ENCODE measurements at places on chromosomes 6 and 20.

GRCh38 chr20:57618091-57618763, 2.0 kb downstream of the ZBP1 start:
- no peak for DNase-seq

- DNase-seq, result no peak
These were observed 415.1 kb downstream of the PLCB1 start for GRCh38 chr20:8547035-8547650.

DNA sequence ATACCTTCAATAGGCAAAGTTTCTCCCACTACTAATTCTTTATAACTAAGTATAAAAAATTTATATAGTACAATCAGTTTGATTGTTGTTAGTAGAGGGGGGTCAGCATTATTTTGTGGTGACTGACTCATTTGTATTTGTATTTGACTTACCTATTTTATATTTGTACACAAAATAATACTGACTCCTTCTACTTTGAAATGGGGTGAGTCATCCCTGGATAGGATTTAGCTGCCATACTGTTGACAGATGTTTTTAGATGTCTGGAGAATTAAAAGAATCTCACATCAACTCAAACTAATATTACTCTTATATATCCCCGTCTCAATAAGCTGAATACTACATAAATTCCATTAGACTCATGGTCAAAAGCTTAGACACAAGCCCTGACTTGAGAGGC, 114.9 kb downstream of the FRK start:
- no peak for DNase-seq

GRCh38 chr6:30113003-30113759, at the start of gene TRIM31:
Gene TRIM31, minus strand, starts transcription at chr6:30113090. Its CDS starts 285 bp downstream, at chr6:30112805.
- DNase-seq, result no peak

- DNase-seq, result no peak
These were observed 24.9 kb downstream of the FYN start for GRCh38 chr6:111848262-111848812.

GRCh38 chr6:167839343-167839742, 12.6 kb downstream of the AFDN start:
- no peak for DNase-seq

GRCh38 chr20:14761903-14762302, 424.5 kb upstream of the FLRT3 start:
- DNase-seq, result no peak

GRCh38 chr20:24116611-24117010, 128.0 kb upstream of the GGTLC1 start:
- DNase-seq, result no peak

- DNase-seq, result peak; percentile 42
These were observed 6.4 kb downstream of the VNN2 start for GRCh38 chr6:132751306-132751705.

DNA sequence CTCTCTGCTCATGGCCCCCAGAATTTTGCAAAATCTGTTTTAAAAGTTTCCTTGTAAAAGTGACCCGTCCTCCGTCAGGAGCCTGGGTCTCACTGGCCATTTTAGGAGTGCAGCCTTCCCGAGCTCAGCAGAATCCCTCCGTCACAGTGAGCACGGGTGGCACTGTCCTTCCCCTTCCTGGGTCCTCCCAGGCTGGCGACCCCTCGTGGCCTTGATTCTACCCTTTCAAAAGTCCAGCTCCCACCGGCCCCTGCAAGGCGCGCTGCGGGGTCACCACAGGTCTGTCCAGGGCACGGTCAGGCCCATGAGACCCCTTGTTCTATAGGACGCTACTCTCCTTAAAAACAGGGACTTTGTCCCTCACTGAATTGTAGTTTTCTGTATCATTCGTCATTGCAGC, 112.7 kb downstream of the PSMB1 start:
- DNase-seq, result no peak

GRCh38 chr20:52493171-52493721, 301.7 kb upstream of the ZFP64 start:
- no peak for DNase-seq

DNA sequence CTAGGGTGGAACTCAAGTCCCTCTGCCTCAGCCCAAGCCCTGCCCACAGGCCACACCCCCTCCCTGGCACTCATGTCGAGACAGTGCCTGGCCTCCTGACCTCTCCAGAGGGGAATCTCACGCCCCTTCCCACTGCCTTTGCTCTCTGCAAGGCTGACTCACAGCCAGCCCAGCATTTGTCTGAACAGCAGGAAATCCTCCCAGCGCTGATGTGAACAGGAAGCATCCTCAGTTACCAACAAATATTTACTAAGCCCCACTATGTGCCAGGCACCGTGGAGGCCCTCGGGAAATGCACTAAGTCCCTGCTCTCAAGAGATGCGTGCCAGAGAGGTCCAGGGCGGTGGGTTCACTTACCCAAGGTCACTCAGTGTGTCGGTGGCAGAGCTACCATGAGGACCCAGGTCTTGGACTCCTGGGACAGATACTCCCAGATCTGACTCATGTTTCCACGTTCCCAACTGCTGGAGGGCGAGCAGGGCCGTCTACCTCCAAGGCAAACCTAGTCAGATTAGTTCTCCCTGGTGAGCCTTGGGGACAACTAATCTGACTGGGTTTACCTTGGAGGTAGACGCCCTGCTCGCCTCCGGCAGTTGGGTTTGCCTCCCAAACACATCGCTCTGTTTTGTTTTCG, 7.8 kb downstream of the ADA start:
- DNase-seq, result peak; percentile 59

- DNase-seq, result no peak
These were observed 33.5 kb downstream of the XRN2 start for GRCh38 chr20:21336455-21337151.

GRCh38 chr6:31400467-31401289, 2.7 kb upstream of the MICA start:
- DNase-seq, result peak; percentile 87

- no peak for DNase-seq
These were observed 745.1 kb upstream of the MARCKS start for GRCh38 chr6:113112086-113112485.

GRCh38 chr6:33272275-33273128, 627 bp downstream of the RPS18 start:
- no peak for DNase-seq

DNA sequence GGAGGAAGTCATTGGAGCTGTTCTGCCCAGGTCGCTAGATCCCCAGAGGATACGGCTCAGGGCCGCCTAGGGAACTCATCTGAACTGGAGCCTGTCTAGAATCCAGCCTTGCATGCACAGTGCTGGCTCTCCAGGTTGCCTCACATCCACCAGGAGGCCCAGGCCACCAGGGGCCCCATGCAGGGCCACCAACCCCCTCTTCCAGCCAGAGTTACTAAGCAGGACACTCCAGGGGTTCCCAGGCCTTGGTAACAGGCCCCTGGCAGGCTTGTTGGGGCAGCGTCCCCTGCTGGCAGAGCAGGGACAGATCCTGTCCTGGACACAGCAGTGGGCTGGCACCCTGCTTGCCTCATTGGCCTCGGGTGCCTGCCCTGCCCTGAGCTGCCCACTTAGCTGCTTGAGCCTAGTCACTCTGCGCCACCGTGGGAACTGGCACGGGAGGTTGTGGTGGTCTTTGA, 35.3 kb downstream of the EFCAB8 start:
- peak; percentile 45 for DNase-seq

- DNase-seq, result no peak
These were observed 8.5 kb downstream of the ISM1 start for GRCh38 chr20:13229538-13229937.

GRCh38 chr6:94270091-94270948, 851.0 kb upstream of the EPHA7 start:
- DNase-seq, result peak; percentile 0

- no peak for DNase-seq
These were observed 21.7 kb upstream of the TGM2 start for GRCh38 chr20:38186788-38187221.

Data from KBM-7 (cell line).